Stimulated activated naive CD8-positive, alpha-beta T cell treated with anti-CD3 and anti-CD28 coated beads, Interleukin-15, Interleukin-2, amounts not matched to agents 100 U/mL and 50 U/mL, for 24 hours (primary cell): ENCODE measurements at places on chromosomes 12 and 14.
A peak's percentile ranks its signal among the peaks of the same experiment; 100 is the strongest.

DNA sequence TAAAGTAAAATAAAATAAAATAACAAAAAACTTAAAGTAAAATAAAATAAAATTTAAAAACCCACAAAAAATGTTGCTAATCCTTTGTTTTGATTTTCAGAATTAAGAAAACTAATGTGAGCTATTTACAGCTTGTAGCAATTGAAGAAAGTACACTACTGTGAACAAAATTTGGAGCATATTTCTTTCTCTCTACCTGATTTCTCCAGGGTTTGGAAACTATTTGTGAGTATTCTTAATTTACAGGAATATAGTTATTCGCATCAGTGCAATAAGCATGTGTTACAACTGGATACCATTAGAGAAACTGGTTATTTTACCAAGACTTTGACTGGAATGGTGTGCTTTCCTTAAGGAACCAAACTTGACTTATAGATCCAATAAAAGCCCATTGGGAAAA is 86.1 kb upstream of the CNOT2 start:
- DNase-seq, result no peak

DNA sequence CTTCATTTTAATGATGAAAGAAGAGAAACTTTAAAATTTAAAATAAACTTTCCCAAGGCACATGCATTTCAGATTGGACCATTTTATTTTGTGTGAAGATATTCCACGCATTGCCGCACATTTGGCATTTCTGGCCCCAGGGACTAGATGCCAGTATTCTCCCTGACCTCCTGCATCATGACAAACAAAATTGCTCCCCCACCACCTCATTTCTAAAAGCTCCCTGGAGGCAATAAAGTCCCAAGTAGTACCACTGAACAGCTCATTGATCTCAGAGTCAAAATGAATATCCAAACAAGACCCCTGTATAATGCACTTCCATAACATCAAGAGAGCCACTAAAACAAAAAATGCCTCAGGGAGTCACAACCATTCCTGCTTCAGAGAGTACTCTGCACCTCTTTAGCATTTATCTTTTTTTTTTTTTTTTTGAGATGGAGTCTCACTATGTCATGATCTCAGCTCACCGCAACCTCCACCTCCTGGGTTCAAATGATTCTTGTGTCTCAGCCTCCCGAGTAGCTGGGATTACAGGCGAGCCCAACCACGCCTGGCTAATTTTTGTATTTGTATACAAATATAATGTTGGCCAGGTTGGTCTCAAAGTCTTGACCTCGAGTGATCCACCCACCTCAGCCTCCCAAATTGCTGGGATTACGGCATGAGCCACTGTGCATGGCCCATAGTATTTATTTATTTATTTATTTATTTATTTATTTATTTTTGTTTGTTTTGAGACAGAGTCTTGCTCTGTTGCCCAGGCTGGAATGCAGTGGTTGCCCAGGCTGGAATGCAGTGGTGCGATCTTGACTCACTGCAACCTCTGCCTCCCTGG is 48.8 kb upstream of the RASSF3 start:
- DNase-seq, result no peak

- no peak for DNase-seq
These were observed 29.4 kb downstream of the GNG2 start for GRCh38 chr14:51889851-51890250.

DNA sequence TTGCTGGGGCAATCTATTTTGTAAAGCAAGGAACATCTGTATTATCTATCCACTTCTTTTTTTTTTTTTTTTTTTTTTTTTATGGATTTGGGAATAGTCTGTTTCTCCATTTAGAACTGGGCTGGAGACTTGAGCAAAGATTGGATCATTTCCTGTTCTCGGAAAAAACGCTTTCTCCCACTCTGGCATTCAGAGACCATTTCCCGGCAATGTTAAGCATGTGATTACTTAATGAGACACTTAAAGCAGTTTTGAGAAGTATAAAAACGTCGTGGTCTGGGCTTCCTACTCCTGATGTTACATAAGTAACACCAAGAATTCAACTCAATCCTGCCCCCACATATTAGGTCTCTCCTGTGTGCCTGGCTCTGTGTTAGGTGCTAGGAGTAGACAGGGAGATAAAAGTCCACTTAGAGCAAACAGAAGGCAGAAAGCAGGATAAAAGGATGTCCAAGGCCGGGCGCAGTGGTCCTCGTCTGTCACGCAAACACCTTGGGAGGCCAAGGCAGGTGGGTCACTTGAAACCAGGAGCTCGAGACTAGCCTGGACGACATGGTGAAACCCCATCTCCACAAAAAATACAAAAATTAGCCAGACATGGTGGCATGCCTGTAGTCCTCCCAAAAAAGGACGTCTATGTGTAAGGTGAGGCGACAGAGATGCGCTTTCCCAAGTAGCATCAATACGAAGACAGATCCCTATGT is 152.1 kb upstream of the GSC start:
- DNase-seq, result no peak

DNA sequence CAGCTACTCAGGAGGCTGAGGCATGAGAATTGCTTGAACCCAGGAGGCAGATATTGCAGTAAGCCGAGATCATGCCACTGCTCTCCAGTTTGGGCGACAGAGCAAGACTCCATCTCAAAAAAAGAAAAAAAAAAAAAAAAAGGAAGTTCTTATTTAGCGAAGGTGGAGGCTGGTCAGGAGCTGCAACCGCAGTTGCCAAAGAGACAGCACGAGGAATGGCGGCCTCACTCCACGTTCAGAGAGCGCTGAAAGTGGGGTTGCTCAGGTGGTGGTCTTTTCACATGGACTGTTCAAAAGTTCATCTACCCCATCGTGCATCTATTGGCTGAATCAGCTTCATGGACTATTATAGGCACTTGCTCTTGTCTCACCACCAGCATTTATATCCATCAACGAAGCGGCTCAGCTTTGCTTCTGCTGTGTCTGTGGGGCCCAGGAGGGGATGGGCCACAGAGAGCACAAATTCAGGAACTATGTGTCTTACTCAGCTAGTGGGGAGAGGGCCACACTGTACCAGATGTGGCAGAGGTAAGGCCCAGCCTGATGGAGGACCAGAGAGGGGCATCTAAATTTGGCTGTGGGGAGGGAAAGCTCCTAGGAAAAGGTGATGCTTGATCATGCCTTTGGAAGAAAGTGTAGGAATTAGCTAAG is 27.3 kb downstream of the SLC25A47 start:
- no peak for DNase-seq

GRCh38 chr14:94081386-94081820 is 293 bp downstream of the IFI27L1 start:
- DNase-seq, result no peak

GRCh38 chr12:13257356-13257875 is 60.9 kb downstream of the EMP1 start:
- no peak for DNase-seq

GRCh38 chr14:91249841-91250616 is 5.5 kb upstream of the GPR68 start:
- peak; percentile 57 for DNase-seq

- no peak for DNase-seq
These were observed 669 bp upstream of the SLC25A21 start for GRCh38 chr14:37172936-37173614.

- no peak for DNase-seq
These were observed 10.6 kb downstream of the FOXA1 start for GRCh38 chr14:37584211-37585100.

- DNase-seq, result no peak
These were observed 58.1 kb downstream of the ETV6 start for GRCh38 chr12:11707535-11707934.

DNA sequence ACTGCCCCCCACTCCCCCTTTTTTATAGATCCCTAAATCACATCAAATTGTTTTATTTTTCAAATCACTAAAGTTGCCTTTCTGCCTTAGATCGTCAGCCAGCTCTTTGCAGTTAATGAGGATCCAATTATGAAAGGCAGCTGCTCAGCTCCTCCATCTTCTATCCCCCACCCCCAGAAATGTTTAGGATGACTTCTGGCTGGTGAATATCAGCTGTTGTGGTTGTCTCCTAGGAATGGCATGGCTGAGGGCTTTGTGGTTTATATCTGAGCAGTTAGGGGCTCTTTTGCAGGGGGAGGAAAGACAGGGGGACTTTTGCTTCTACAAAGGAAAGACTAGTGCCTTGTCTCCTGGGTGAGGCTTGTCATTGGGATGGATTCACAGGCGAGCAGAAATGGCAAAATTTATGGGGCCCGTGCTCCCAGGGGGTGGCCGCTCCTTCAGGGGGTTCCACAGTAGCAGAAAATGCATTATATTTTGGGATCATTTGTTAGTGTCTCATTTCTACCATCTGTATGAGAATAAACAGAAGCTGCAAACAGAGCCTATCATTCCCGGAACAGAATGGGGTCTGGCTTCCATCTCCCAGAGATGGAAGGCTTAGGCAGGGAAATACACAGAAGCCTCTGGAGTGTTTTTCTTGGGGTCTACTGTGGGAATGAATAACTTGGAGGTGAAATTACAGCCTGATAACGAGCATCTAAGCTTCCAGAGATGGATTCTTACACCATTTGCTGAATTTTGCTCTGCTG is 6.5 kb downstream of the JDP2 start:
- DNase-seq, result no peak

DNA sequence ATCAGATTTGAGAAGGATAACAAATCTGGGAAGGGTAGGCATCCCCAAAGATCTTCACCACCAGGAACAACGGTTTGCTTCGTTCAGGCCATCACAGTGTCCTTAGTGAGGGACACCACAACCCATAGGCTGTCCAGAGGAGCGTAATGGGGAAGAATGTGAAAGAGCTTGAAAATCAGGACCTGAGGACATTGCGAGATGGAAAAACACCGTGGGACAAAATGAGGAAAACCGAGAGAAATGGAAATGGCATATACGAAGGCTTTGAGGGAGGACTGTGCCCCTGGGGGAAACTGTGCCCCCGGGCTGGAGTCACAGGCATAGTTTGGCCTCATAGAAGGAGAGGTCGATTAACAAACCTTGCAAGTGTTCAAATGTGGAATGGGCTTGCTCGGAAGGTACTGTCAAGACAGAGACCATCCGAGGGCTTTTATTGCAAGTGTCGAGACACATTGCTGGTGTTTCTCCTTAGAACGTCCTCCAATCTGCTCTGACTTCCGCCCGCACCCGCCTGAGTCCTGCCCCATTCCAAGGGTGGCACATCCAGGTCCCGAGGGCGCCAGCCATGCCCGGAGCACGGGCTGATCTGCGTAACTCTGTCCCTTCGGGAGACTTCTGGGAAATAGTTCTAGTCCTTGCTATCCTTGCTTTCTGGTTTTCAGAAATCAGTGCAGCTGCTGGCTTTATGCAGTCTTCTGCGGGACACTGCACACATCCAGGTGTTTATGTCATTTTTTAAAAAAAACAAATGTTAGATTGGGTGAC is 885 bp upstream of the PALS1 start:
- peak; percentile 48 for DNase-seq

- DNase-seq, result no peak
These were observed 158.3 kb downstream of the KIF26A start for GRCh38 chr14:104296388-104297312.

DNA sequence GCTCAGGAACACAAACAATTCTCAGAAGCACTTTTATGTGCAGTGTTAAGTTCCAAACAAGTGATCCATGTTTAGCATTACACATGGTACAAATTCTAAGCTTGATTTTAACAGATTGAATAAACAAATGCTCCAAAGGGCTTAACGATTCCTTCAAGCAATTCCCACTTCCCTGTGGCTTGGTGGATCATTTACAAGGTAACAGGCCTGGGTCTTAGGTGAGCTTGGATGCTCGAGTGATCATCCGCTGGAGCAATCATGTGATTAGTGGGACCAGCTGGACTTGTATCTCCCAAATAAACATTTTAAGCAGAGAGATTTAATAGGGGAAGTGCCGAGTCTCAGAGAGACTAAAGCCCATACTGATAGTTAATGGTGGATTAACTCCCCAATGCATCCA is 70.7 kb downstream of the CALM1 start:
- DNase-seq, result no peak

GRCh38 chr12:79069009-79069408 is 204.4 kb downstream of the SYT1 start:
- DNase-seq, result no peak

GRCh38 chr14:104278214-104278534 is 139.8 kb downstream of the KIF26A start:
- no peak for DNase-seq

DNA sequence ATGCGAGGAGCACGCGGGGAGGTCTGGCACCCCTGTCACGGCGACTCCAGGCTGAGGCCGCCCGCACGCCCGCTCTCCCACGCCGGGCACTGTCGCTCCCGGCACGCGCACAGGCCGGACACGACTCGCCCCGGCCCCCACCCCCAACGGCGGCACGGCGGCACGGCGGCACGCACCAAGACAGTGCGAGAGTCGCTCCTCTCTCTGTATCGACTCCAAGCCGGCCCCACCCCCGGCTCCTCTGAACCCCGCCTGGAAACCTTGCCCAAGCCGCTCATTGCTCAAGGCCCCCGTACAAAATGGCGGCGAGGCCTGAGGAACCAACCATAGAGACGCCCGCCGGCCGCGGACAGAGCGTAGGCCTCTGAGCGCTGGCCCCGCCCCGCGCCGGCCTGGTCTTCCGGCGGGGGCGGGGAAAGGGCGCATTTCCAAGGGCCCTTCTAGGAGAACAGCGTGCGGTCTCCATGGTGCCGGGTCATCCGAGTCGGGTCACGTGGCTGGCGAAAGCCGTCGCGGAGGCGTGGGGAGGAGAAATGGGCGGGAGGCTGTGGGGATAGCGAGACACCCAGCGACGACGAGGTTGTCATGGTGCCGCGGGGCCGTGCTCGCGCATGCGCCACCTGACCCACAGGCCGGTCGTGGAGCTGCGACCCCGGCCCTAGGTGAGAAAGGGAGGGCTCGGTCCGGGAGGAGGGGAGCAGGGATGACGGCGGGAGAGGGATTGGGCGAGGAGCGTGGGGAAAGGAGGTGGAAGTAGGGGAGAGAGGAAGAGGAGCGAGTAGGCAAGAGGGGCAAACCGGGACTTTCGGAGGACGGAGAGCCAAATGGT is at the start of gene CIPC:
Gene CIPC (plus strand): TSS at position 559 of the 829 bp plus-strand sequence. CDS start 7,451 bp downstream, outside the sequence.
- peak; percentile 99 for DNase-seq

DNA sequence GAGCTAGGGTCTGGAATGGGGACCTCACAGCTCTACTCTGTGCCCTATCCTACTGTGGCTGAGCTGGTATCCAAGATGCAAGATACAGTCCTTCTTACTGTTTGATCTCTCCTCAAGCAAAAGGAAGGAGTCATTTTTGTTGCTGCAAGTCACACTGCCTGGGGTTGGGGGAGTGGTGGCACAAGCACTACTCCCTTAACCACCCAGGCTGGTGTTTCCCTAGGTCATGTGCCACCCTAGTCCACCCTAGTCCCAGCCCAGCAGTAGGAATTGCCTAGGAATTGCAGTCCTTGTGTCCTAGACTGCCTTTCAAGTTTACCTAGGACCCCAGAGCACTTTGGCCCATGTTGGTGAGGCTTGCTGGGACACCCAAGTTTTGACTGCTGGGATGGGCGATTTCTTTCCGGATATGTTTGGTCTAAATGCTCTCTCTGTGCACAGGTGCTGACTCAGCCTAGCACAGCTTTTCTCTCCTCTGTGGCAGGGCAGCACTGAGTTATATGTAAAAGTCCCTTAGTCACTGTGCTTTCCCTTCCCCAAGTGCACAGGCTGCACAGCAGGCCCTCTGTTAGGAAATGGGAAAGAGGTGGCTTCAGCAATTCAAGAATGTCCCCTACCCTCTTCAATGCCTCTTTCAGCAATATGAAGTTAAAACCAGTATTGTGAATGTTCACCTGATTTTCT is 54.9 kb downstream of the SLC6A15 start:
- no peak for DNase-seq
